Dorsolateral prefrontal cortex (tissue), 122 donors: ENCODE measurements at places on chromosomes 3 and 15. TPM values are rescaled to one million over a fixed set of nuclear protein-coding genes. Genes with fewer than 3 reads are reported as not detected.

MYRIP gene
- total RNA-seq = 47.1 TPM

ANKRD34C gene
- total RNA-seq = 5.8 TPM

SLC12A1 gene
- total RNA-seq = 0.67 TPM

PRR23B gene
- total RNA-seq = not detected

CHDH gene
- total RNA-seq = 17.4 TPM

DBR1 gene
- total RNA-seq = 14.7 TPM

PYGO1 gene
- 9.7 TPM for total RNA-seq

TKT gene
- total RNA-seq = 173 TPM

DNA sequence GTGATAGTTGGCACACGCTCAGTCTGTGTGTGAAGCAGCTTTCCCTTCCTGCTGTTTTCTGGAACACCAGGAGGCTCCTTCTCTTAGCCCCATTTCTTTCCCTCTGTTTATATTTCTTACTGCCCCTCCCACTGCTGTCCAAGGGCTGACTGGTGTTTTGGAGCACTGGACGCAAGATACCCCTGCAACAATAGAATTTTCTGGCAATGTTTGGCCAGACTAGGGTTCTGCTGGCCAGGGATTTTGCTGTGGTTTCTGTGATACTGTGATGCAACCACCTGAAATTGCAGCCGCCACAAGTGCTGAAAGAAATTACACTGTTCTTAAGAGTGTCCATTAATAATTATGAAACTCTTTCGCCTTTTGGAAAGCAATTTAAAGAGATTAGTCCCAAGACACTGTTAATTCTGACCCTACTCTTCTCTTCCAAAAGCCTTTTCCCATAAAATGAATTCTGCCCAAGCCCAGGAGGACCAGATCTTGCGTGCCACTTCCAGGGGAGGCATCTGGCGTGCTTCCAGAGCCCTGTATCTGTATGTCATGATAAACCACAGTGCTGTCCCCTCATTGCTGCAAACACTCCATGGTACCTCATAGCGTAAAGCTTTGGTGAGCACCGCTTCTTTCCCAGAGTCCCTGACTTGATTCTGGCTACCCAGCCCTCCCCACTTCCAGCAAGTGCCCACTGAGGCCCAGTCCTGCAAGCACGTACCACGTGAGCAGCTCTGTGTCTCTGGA lies 159.4 kb upstream of the CHRM5 start:
- DNase-seq = no peak

GRCh38 chr3:168722091-168722490 lies 626.4 kb upstream of the GOLIM4 start:
- DNase-seq = no peak

DNA sequence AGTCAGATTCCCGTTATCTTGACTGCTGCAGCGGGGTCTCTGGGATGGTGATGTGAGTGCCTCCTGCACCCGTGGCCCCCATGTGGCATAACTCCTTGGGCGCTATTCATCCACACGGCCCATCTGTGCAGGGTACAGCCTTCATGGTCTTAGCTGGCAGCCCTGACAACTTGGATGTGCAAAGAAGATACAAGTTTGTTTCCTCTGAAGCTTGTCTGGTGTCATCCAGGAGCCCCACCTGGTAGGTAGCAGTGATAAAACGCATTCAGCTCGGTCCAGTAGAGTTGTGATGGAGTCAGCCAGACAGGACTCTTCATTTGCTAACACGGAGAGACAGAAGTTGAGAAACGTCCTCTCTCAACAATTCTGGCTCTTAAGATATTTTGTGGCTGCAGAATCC lies 53.3 kb downstream of the CORO2B start:
- no peak for DNase-seq

DNA sequence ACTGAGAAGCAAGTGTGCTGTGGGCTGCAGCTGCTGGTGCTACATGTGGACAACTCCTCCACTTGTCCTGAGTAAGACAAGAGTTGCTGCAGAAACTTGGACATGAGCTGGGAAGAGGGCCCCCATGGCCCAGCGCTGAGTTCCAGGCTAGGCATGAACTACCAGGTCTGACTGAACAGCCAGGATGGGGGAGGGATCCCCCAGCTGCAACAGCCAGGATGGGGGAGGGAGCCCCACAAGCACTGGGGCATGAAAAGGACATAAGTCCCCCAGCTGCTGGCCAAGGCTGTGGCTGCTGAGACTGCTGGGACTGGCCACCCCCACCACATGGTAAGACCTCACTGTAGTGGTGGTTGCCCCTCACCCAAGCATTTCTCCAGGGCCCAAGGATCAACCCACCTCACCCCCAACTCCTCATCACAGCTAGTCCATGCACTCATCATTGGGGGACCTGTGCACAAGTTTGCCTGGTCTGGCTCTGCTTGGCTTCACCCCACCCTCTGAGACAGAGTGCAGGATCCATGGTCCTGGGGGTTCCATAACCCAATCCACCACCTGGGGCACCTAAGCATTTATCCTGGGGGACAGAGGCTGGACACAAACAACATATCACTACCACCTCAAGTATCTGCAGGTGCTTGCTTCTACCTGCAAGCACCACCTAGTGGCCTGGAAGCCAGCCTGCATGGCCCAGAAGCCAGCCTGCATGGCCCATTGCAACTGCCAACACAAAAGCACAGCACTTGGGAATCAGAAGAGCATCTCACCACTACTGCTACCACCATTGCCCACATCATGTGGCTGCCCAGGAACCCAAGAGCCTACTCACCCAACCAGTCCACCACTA lies 84.5 kb upstream of the STT3B start:
- no peak for DNase-seq

GRCh38 chr3:117964814-117965213 lies 1069.8 kb downstream of the IGSF11 start:
- no peak for DNase-seq

DNA sequence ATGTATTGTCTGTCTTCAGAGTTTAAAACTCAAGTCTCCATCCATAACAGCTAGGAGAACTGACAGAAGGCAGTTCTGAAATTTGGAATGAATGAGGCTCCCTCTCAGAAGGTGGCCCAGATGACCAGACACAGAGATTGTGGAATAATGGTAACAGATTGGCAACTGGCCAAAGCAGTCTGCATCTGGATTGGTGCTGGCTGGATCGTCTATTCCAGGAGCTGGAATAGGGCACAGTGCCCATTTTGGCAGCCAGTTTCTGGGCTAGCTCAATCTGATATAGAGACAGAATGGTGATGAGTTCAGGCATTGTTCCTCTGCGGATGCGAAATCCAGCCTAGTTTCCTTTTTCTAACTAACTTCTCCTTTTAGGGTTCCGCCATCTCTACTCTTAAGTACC lies 851.7 kb downstream of the PDCD6IP start:
- DNase-seq = no peak

DNA sequence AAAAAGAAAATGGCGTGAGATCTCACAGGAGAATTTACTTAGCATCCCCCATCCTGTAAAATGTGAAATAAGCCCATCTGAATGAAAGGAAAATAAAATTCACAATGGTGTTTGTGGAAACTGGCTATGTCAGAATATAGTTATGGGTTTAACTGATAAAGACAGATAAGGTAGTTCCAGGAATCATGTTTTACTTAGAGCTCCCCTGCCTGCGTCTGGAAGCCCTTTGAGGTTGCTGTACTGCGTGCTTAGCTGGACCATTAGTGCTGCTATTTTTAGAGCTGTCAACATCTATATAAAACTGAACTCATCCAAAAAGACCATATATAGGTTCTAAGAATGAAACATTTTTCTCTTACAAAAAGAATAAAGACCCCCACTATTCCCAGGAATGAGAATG lies 130.8 kb downstream of the LSAMP start:
- DNase-seq = no peak

GRCh38 chr3:127053979-127054378 lies 71.1 kb downstream of the PLXNA1 start:
- no peak for DNase-seq

DNA sequence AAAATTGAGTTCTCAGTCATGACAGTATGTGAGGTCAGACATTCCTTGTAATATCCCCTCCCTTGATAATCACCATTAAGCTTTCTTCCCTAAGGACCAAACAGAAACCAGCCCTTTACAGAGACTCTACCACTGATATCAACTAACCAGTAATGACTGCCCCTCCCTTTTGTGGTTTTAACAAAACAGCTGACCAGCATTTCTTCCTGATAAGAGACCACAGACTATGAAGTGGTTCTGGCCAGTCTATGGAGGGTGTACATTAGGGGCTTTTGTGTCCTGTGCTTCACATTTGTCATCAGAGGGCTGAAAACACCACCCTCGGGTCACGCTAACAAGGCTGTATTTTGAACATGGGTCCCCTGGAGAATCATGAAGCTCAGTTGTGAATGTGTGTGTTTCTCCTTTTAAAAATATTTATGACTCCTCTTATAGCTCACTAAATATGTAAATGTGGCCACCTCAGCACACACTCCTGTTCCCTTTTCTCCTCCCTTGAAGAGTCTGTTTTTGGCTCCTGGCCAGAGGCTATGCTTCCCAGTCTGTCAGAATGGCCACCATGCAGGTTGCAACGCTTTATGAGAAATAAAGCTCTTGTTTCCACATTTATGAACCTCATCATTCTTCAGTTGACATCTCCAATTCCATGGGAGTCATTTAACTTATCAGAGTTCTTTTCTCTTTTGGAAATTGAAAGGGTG lies 239.3 kb downstream of the CPNE4 start:
- no peak for DNase-seq

DNA sequence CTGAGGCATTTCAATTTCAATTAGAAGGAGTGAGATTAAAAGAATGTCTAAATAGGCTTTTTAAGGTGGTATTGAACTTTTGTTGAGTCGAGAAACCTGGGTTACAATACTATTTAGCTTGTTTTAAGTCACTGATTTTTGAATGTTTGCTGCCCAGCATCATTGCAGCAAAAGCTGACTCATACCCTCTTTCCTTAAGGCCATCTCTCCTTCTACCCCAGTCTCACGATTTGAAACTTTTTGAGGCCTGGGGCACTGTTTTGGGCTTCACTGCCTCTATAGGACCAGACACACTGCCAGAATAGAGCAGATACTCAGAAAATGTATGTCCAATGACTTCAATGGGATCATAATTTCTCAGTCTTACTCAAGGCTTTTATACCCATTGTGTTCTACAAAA lies 319.6 kb upstream of the TGFBR2 start:
- no peak for DNase-seq

DNA sequence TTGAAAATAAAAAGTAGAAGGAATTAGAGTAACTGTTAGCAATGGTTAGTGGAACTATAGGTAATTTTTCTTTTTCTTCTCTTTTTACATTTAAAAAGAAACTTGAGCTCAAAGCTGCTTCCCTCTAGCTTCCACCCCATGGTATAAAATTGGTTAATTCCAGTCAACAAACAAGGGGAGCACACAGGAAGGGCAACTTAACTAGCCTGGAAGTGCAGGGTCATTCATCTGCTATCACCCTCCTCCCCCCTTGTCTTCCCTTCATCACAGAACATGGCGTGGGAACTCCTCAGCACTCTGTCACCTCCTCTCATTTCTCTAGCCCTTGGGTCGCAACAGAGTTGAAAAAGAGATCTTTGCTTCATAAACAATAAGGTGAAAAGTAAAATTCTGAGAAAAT lies 20.0 kb downstream of the MASP1 start:
- DNase-seq = no peak

DNA sequence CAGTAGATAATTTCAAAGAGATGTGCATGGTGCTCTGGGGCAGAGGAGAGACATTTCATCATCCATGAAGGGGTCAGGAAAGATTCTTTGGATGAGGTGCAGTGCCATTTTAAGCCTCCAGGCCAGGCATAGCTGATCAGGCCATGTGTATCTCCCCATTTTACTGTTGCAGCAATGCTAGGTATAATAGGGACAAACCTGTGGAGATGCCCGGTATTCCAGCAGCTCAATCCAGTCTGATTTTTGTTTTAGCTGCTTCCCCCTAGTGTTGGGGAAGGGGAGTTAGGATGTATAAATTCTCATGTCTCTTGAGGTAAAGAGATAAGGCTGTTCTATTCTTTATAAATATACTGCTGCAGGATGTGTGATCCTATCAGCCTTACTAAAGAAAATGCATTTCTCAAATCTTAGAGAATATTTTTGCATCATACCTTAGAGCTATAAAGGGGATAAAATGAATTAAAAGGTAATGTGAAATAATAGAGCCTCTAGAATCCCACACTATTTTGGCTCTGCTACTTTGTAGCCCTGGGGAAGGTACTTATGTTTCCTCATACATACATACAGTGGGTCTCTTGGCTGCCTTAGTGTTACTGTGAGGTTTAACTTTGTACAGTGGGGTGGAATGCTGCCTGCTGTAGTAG lies 5.2 kb downstream of the CDV3 start:
- DNase-seq = no peak

DNA sequence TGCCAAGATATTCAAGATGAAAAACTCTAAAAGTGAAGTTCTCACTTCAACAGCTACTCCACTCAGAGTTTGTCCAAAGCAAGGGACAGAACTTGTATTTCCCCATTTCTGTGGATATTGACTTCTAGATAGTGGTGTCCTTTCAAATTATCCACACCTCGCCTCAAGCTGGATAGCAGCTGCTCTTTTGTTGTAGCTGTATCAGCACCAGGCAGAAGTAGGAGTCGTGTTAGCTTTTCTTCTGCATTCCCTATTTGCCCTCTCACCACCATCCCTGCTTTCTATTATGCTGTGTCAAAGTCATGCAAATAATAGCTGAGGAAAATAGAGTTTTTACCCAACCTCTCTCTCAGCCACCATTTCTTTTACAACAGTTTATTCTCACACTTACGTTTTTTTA lies 303.8 kb downstream of the EPHA3 start:
- DNase-seq = no peak

- DNase-seq = no peak
Measured at GRCh38 chr3:55654123-55654760, 167.1 kb upstream of the WNT5A start.

DNA sequence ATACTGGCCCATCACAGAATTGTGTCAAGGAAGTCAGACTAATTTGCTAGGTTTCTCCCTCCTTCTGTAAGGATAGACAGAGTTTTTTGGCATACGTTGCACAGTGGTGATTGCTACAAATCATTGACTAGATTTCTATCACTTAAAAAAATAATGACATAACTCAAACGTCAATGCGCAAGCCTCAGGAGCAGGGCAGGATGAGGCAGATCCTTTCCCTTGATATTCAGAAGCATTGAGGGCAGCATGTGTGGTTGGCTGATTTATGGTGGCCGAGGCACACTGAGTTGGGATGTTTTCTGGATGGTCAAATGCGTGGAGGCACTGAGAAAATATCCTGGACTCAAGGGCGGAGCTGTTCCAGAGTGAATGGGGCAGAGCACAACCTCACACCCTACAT lies 14.4 kb downstream of the THSD4 start:
- DNase-seq = no peak

GRCh38 chr15:63191895-63192618 lies 2.7 kb downstream of the RAB8B start:
- DNase-seq = no peak

- no peak for DNase-seq
Measured at GRCh38 chr3:67858492-67858891, 204.1 kb upstream of the SUCLG2 start.
